Ureter (tissue), 1 donor: ENCODE measurements at places on chromosomes 16 and 17.

- DNase-seq = peak; percentile 67
These were observed 2.1 kb upstream of the C17orf78 start for GRCh38 chr17:37373530-37374159.

DNA sequence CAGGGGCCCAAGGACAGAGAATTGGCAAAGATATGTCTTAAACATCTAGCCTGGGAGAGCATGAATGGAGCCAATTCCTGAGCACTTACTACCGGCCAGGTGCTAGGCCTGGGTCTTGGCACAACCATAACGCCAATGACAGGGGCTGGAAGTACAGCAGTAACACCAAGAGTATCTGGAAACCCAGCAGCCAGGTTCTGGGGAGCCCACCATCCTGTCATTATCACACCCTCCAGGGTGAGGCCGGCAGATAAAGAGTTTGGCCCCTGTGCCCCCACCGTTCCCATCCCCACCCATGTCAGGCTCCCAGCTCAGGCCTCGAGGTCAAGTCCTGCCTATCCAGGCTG lies 508 bp upstream of the TMC8 start:
- no peak for DNase-seq

GRCh38 chr17:7296189-7296861 lies 1.9 kb upstream of the YBX2 start:
- peak; percentile 77 for DNase-seq

- no peak for DNase-seq
These were observed 9.2 kb downstream of the TANC2 start for GRCh38 chr17:62975206-62975605.

- DNase-seq = peak; percentile 57
These were observed 1.3 kb downstream of the TUBB3 start for GRCh38 chr16:89924297-89924924.

DNA sequence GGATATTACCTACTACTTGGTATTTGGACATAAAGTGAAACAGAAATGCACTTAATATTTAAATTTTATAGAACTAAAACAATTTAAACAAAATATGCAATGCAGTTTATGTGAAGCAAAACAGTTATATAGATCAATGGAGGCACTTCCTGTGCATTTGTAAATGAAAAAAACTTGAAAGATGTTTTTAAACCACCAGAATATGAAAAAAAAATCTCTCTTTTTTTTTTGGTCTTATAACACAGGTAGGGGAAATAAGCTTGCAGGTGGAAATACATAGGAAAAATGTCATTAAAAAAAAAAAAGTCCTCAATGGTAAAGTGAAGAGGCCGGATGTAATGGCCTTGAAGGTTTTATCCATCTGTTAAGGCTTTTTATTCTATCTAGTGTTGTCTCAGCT lies 180.3 kb upstream of the AXIN2 start:
- no peak for DNase-seq

GRCh38 chr16:17557480-17557879 lies 86.7 kb upstream of the XYLT1 start:
- no peak for DNase-seq

DNA sequence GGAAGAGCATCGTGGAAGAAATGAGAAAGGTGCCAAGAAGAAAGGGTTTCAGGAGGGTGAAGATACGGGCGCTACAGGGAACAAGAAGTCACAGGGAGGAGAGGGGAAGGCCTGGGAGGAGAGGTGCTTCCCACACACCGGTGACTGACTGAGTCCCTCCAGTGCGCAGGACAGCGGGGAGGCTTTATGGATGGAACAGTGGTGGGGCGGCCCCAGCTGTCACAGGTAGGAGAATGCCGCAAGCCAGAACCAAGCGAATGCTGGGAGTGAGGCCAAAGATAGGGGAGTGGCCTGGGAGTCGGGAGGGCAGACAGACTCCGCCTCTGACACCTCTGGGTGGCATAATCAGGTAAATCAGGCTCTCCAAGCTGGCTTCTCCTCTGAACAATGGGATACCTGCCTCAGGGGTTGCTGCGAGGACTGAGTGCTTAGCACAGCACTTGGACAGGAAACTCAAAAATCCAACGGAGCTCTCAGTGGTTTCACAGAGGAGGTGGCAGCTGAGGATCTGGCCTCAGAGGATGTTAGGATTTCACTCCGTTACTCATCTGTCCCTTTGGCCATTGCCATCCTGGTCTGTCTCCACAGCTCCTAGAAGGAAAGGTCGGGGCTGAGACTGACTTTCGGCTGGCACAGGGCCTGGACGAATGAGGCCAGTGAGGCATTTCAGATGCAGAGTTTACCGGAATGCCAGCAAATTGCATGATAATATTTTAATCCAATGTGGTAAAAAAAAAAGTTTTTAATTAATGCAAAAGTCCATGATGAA lies 717 bp upstream of the CNP start:
- DNase-seq = peak; percentile 77
